Left lobe of liver (tissue), 2 donors: ENCODE measurements at places on chromosomes 1 and 21. TPM values are rescaled to one million over a fixed set of nuclear protein-coding genes. Genes with fewer than 3 reads are reported as not detected.

- no peak for DNase-seq
Observed at GRCh38 chr1:112298558-112298957, 97.5 kb upstream of the CTTNBP2NL start.

- DNase-seq, result no peak
Observed at GRCh38 chr1:200784576-200784975, 45.9 kb downstream of the CAMSAP2 start.

- no peak for DNase-seq
Observed at GRCh38 chr1:74399249-74399648, 113.2 kb downstream of the LRRC53 start.

DNA sequence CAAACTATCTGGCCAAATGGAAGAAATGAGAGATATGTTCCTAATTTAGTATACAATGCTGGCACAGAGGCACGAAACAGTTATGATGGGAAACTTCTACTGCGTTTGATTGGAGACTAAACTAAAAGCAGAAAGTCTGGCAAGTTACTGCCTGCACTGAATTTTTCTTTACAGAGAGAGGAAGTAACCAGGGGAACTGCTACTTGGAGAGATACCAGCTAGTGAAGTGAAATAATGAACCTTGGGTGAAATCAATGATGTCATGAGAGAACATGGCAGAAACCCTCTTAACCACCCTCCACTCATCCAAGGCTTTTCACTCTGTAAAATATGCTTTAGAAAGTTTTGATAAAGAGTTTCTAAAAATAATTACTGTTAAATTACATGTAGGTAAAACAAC, 29.3 kb downstream of the NIBAN1 start:
- no peak for DNase-seq

DNA sequence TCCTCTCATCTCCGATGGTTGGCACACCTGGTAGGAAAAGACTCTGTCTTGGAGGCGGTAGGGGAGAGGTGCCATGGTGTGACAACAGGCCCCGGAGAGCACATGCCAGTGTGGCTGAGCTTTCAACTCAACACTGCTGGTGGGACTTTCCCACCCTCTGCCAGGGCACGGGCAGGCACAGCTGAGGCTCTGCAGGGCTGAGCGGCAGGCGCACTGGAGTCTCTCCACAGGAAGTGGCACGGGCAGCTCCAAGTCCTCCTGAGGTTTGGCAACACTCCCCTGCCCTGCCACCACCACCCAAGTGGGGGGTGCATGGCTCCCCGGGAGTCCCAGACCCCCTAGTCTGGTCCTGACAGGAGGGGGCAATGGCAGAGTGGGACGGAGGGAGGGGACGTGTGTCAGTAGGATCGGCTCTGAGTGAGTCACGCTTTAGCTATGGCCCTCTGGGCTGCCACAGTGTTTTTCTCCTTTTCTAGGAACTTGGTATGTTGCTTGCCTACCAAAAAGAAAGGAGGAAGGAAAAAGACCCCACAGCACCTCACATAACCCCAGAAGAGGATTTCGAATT, 27.3 kb upstream of the EVA1B start:
- DNase-seq, result no peak

DNA sequence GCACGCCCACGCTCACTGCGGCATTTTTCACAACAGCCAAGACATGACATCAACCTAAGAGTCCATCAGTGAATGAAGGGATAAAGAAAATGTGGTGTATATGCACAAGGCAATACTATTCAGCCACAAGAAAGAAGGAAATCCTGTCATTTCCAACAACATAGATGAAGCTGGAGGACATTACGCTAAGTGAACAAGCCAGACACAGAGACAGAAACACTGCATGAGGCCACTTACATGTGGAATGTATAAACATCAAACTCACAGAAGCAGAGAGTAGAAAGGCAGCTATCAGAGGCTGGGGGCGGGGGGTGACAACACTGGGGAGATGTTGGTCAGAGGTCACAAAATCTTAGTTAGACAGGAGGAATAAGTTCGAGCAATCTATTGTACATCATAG, 20.9 kb downstream of the TMPRSS2 start:
- DNase-seq, result no peak

DNA sequence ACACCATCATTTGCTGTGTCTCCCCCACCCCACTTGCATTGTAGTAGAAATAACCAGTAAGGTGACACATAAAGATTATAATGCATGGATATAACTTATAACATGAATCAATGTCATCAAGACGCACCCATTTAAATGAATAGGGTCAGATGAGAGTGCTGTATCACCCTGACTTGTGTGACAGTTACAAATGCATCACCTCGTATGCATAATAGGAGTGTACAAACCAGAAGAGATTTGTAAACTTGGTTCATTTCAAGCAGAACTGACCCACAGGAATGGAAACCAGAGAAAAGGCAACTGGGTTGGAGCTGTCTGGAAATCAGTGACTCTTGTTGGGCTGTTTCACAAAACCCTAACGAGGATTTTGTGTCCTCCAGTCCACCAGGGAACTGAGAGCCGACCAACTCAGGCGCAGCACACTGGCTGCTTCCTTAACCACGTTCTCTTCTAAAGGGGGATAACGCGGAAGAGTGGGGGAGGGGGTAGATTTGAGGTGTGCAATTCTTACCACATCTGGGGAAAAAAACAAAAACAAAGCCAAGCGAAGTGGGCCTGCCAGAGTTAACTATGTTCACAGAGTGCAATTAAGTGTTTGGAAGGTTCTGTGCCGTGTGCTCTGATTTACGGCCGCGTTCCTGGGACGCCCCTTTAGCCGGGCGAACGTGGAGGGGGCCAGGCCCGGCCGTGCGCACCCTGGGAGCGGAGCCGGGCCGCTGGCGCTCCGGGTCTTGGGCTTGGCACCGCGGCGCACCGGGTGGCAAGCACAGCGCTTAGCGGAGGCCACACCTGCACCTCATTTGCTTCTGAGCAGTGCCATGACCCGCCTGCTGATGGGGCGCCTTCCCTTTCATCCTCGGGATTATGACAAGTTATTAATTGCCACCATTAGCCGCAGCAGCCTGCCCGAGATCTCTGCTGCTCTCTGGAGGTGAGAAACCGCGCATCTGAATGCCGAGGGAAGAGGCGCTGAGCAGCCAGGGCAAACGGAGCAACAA, 248.8 kb upstream of the FOXD3 start:
- DNase-seq, result no peak

- no peak for DNase-seq
Observed at GRCh38 chr1:185039726-185040407, 5.5 kb upstream of the RNF2 start.

- no peak for DNase-seq
Observed at GRCh38 chr1:24266398-24266941, 52.7 kb upstream of the GRHL3 start.

DNA sequence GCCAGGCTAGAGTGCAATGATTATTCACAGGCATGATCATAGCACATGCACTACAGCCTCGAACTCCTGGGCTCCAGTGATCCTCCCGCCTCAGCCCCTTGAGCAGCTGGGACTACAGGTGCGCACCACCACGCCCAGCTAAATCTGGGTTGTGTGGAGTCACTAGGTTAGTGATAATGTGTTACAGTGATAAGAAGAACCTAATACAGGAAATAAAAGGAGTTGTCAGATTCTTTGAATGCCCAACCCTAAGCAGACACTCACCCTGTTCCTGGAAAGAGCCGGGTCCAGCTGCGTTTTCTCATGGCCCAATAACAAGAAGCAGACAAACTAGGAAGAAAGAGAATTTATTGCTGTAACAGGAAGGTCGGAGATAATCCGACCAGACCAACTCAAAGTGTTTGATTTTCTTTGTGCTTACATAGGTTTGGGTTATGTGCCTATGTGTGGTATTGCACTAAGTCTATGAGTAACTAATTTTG, 8.8 kb downstream of the IFNGR2 start:
- DNase-seq, result no peak

- no peak for DNase-seq
Observed at GRCh38 chr21:16176570-16176969, 446.8 kb downstream of the USP25 start.

- no peak for DNase-seq
Observed at GRCh38 chr1:216820345-216820744, 97.1 kb upstream of the ESRRG start.

GRCh38 chr1:155250246-155250632, 5.0 kb downstream of the ENTREP3 start:
- no peak for DNase-seq

GRCh38 chr1:209584231-209584672, 738 bp downstream of the CAMK1G start:
- no peak for DNase-seq

The AGT gene
- 2,376 TPM for total RNA-seq

The SERTAD4 gene
- total RNA-seq, result not detected

The DENND2C gene
- total RNA-seq, result 4.7 TPM

The TMEM82 gene
- total RNA-seq, result 33.0 TPM

The C1orf74 gene
- total RNA-seq, result 1.3 TPM

The CR1 gene
- total RNA-seq, result 1.0 TPM

The TUFT1 gene
- 1.4 TPM for total RNA-seq

The KRTAP20-2 gene
- total RNA-seq, result not detected
